ENCODE measurements at places on chromosomes 11 and 22. TPM values are rescaled to one million over a fixed set of nuclear protein-coding genes. Genes with fewer than 3 reads are reported as not detected.
A peak's percentile ranks its signal among the peaks of the same experiment; 100 is the strongest.

GRCh38 chr11:108825381-108825780 is 160.5 kb downstream of the DDX10 start:
- DNase-seq, result no peak
- H3K4me3 ChIP-seq, result no peak overlapping the region
- no peak overlapping the region for H3K27ac ChIP-seq
- H3K4me1 ChIP-seq, result no peaks in the 10 kb centered on the region
- no peaks in the 10 kb centered on the region for H3K36me3 ChIP-seq

VPREB1 gene
- not detected for total RNA-seq

MN1 gene
- 27.2 TPM for total RNA-seq

OR52I2 gene
- not detected for total RNA-seq

HBB gene
- not detected for total RNA-seq

SAA4 gene
- total RNA-seq, result not detected

DNA sequence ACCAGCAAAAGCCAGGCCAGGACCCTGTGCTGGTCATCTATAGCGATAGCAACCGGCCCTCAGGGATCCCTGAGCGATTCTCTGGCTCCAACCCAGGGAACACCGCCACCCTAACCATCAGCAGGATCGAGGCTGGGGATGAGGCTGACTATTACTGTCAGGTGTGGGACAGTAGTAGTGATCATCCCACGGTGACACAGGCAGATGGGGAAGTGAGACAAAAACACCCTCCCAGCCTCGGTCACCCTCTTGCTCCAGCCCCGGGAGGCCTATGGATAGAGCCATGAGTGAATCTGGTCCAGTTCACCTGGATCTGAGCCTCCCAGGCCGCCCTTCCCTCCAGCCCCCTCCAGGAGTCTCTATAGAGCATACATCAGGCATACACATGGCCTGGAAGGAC is 115.2 kb upstream of the IGLL5 start:
- no peak overlapping the region for H3K4me3 ChIP-seq
- no peak overlapping the region for H3K27ac ChIP-seq
- no peaks in the 10 kb centered on the region for H3K4me1 ChIP-seq
- peaks cover 100% of the 10 kb centered on the region for H3K27me3 ChIP-seq
- DNase-seq, result no peak
- H3K36me3 ChIP-seq, result no peaks in the 10 kb centered on the region

CSF2RB gene
- not detected for total RNA-seq

DNA sequence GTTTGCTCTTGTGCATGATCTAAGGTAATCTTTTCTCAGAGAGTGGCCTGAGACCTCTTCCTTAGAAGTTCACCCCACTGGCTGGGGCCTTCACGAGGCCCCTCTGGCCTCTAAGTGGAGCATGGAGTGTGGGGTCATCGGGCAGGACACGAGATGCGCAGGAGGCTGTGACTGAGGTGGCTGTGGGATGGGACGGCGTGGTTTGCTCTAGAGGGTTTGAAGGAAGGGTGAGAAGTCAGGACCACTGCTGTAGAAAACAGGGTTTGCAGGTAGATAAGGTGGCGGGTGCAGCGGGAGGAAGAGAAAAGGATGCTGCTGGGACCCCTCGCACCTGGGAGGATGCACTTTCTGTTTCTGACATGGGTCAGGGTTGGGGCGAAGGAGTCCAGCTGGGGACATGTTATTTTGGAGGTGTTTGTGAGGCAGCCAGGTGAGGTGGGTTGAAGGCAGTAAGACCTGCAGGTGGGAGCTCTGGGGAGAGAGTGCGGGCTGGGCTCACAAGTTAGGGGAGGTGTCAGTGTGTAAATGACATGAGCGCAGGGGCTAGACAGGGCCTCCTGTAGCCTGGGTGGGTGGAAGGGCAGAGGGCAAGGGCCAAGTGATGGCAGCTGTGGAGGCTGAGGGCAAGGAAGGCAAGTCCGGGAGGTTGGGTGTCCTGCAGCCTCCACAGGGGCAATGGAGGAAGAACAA is 62.5 kb downstream of the KCNQ1 start:
- H3K4me3 ChIP-seq, result no peak overlapping the region
- no peak for DNase-seq
- no peaks in the 10 kb centered on the region for H3K4me1 ChIP-seq

OSBPL5 gene
- 20.1 TPM for total RNA-seq

- no peaks in the 10 kb centered on the region for H3K36me3 ChIP-seq
- H3K27me3 ChIP-seq, result no peaks in the 10 kb centered on the region
- H3K4me3 ChIP-seq, result no peak overlapping the region
- DNase-seq, result no peak
- no peaks in the 10 kb centered on the region for H3K4me1 ChIP-seq
- H3K27ac ChIP-seq, result no peak overlapping the region
Measured at GRCh38 chr22:30492144-30492543, 13.4 kb downstream of the SEC14L4 start.

DNA sequence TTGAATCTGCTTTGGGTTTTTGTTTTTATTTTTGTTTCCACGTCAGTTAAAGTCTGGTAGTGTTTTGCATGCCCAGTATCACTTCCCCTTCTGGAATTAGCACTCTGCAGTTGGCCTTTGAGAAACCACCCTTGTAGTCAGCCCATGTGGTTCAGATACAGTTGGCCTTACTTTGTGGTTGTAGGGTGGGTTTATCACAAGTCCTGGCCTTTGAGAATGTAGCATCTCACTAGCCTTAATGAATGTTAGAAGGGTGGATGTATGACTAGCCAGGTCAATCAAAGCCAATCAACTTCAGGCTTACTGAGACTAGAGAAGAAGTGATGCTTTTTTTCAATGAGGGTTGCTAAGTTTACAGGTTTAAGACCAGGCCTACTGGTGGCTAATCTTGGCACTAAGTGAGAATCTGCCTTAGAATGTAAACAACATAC is 19.8 kb downstream of the ARL14EP start:
- H3K36me3 ChIP-seq, result peaks cover 4% of the 10 kb centered on the region
- H3K27me3 ChIP-seq, result no peaks in the 10 kb centered on the region
- no peak overlapping the region for H3K27ac ChIP-seq
- no peak for DNase-seq
- H3K4me1 ChIP-seq, result no peaks in the 10 kb centered on the region

- no peaks in the 10 kb centered on the region for H3K27me3 ChIP-seq
- H3K27ac ChIP-seq, result no peak overlapping the region
- peaks cover 15% of the 10 kb centered on the region for H3K4me1 ChIP-seq
- no peaks in the 10 kb centered on the region for H3K36me3 ChIP-seq
Measured at GRCh38 chr11:17432002-17432401, 43.5 kb upstream of the KCNJ11 start.

GRCh38 chr22:48832592-48832991 is 995.1 kb downstream of the BRD1 start:
- peaks cover 2% of the 10 kb centered on the region for H3K4me1 ChIP-seq
- H3K36me3 ChIP-seq, result no peaks in the 10 kb centered on the region
- no peak overlapping the region for H3K4me3 ChIP-seq
- H3K27ac ChIP-seq, result no peak overlapping the region
- no peaks in the 10 kb centered on the region for H3K27me3 ChIP-seq
- no peak for DNase-seq

DNA sequence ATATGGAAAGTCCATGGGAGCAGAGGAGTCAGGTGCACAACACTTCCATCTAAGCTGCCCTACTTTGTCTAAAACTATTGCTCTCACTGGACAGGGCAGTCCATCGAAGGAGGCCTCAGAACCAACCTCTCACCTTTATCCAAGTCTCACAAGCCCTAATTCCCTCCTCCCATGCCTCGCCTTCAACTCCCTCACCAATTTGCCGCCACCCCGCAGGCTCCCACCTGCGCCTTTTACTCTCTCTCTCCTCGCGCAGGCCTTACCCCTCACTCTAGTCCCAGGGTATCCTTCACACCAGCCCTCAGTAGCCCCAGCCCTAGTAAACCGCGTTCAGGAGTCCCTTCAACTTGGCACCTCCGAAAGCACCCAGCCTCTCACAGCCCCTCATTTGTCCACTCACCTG is 451 bp downstream of the FHIP1B start:
- peak overlapping the region; percentile 97 for H3K4me3 ChIP-seq
- H3K27me3 ChIP-seq, result no peaks in the 10 kb centered on the region
- no peak overlapping the region for H3K27ac ChIP-seq
- DNase-seq, result peak; percentile 39
- peaks cover 8% of the 10 kb centered on the region for H3K4me1 ChIP-seq

GRCh38 chr22:24424001-24424900 is 3.1 kb upstream of the ADORA2A start:
- DNase-seq, result peak; percentile 67
- peak overlapping the region; percentile 56 for H3K4me3 ChIP-seq
- H3K4me1 ChIP-seq, result peaks cover 22% of the 10 kb centered on the region
- peaks cover 53% of the 10 kb centered on the region for H3K27me3 ChIP-seq
- H3K27ac ChIP-seq, result no peak overlapping the region

GRCh38 chr11:120606211-120607010 is 94.9 kb downstream of the GRIK4 start:
- H3K4me3 ChIP-seq, result no peak overlapping the region
- H3K4me1 ChIP-seq, result peaks cover 17% of the 10 kb centered on the region
- H3K27me3 ChIP-seq, result peaks cover 29% of the 10 kb centered on the region

CCDC188 gene
- not detected for total RNA-seq

- DNase-seq, result no peak
- no peak overlapping the region for H3K4me3 ChIP-seq
- H3K36me3 ChIP-seq, result no peaks in the 10 kb centered on the region
- no peak overlapping the region for H3K27ac ChIP-seq
- peaks cover 98% of the 10 kb centered on the region for H3K27me3 ChIP-seq
- peaks cover 5% of the 10 kb centered on the region for H3K4me1 ChIP-seq
Measured at GRCh38 chr22:46068593-46069491, 81.5 kb upstream of the PPARA start.

DNA sequence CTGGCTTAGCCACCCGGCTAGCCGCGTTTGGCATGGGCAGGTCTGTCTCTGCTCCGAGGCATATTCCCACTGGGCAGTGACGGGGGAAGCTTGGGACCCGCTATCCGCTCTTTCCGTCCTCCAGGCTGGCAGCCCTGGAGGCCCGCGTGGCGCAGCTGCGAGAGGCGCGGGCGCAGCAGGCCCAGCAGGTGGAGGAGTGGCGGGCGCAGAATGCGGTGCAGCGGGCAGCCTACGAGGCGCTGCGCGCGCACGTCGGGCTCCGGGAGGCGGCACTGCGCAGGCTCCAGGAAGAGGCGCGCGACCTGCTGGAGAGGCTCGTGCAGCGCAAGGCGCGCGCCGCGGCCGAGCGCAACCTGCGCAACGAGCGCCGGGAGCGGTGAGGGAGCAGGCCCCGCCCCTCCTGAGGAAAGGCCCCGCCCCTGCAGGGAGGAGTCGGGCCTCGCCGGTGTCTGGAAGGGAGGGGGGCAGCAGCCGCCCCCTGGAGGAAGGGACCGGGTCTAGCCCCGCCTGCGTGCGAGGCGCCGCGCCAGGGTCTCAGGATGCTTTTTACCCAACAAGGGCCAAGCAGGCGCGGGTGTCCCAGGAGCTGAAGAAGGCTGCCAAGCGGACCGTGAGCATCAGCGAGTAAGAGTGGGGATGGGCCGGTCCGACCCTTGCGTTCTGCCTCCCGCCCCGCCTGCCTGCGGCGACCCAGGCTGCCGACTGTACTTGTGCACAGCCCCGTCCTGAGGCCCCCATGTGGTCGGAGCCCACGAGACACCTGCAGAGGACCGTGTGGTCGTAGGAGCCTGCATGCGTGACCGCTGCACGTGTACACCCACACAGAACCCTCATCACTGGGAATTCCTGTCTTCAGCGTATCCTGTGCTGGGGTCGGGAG is 7.9 kb downstream of the ATG16L2 start:
- peaks cover 13% of the 10 kb centered on the region for H3K27me3 ChIP-seq
- H3K4me1 ChIP-seq, result peaks cover 9% of the 10 kb centered on the region
- H3K36me3 ChIP-seq, result no peaks in the 10 kb centered on the region

- no peaks in the 10 kb centered on the region for H3K4me1 ChIP-seq
- H3K27ac ChIP-seq, result no peak overlapping the region
- H3K36me3 ChIP-seq, result peaks cover 6% of the 10 kb centered on the region
- no peak for DNase-seq
Measured at GRCh38 chr11:18294862-18295261, 27.1 kb downstream of the HPS5 start.

DAGLA gene
- total RNA-seq, result 1.1 TPM

RAB38 gene
- total RNA-seq, result 10.1 TPM

GRCh38 chr11:124446916-124447315 is 1.4 kb upstream of the OR8B8 start:
- H3K4me1 ChIP-seq, result no peaks in the 10 kb centered on the region
- no peak overlapping the region for H3K27ac ChIP-seq
- DNase-seq, result no peak
- H3K36me3 ChIP-seq, result no peaks in the 10 kb centered on the region
- peaks cover 7% of the 10 kb centered on the region for H3K27me3 ChIP-seq

Data from neural progenitor cell (in vitro differentiated cells).